Naive thymus-derived CD4-positive, alpha-beta T cell (primary cell): ENCODE measurements at places on chromosomes 5 and 9. TPM values are rescaled to one million over a fixed set of nuclear protein-coding genes. Genes with fewer than 3 reads are reported as not detected.

DNA sequence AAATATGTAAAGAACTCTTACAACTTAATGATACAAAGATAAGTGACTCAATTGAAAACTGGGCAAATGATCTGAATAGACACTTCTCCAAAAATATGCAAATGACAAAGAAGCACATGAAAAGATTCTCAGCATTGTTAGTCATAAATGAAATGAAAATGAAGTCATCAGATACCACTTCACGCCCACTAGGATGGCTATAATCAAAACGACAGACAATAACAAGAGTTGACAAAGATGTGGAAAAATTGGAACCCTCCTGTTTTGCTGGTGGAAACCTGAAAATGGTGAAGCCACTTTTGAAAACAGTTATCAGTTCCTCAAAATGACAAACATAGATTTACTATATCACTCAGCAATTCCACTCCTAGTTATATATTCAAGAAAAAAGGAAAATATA lies 7.9 kb upstream of the SYK start:
- no peak overlapping the region for H3K4me3 ChIP-seq
- no peaks in the 10 kb centered on the region for H3K4me1 ChIP-seq
- no peak overlapping the region for H3K27ac ChIP-seq
- no peaks in the 10 kb centered on the region for H3K36me3 ChIP-seq
- no peaks in the 10 kb centered on the region for H3K27me3 ChIP-seq

- H3K27me3 ChIP-seq, result no peaks in the 10 kb centered on the region
- no peak overlapping the region for H3K4me3 ChIP-seq
- peaks cover 11% of the 10 kb centered on the region for H3K4me1 ChIP-seq
- no peak overlapping the region for H3K27ac ChIP-seq
Observed at GRCh38 chr9:137631345-137632229, 12.8 kb downstream of the EHMT1 start.

DNA sequence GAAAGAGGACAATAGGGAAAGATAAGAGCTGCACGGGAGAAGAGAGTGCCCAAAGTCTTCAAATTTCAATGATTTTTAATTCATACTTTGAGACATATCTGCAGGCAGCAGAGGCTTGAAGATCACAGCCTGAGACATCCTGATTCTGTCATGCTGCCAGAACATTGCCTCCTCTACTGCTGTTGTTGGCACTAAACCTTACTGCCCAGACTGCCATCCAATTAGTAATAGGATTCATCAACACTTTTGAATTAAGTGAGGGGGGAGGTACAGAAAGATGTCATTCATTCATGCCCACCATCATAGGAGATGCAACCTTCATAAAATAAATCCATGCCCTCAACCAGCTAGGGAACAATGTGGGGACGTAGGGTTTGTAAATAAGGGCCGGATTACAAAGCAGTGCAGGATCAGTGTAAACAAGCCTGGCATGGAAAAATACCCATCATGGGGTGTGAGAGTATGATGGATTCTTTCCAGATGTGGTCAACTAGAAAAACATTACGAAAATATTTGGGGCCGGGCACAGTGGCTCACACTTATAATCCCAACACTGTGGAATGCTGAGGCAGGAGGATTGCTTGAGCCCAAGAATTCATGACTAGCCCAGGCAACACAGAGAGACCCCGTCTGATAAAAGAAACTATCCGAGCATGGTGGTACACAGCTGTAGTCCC lies 122.1 kb upstream of the DAPK1 start:
- DNase-seq, result no peak
- H3K36me3 ChIP-seq, result no peaks in the 10 kb centered on the region

DNA sequence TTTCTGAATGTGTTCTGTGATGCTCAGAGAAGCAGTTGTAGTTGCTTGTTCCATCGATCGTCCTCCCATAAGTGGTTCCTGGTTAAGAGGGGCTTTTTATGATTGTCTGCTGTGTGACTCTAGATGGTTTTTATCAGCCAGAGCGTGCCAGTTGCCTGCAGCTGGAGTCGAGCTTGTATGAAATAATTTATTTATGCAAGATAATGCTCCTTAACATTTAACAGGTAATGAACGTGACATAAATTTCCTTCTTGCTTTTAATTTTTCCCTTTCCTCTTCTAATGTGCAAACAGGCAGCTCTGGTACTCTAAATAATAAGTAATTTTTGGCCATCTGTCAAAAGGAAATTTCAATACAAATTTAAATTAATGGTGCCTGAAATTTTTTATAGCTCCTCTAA lies 84.4 kb downstream of the TLE4 start:
- no peak for DNase-seq
- H3K27me3 ChIP-seq, result no peaks in the 10 kb centered on the region
- H3K36me3 ChIP-seq, result peaks cover 10% of the 10 kb centered on the region
- H3K27ac ChIP-seq, result no peak overlapping the region
- no peak overlapping the region for H3K4me3 ChIP-seq

GRCh38 chr9:135085830-135086546 lies 1.5 kb upstream of the OLFM1 start:
- no peaks in the 10 kb centered on the region for H3K4me1 ChIP-seq
- DNase-seq, result no peak
- no peak overlapping the region for H3K27ac ChIP-seq
- no peaks in the 10 kb centered on the region for H3K27me3 ChIP-seq
- no peaks in the 10 kb centered on the region for H3K36me3 ChIP-seq

Gene CLK4
- total RNA-seq, result 35.5 and 38.0 TPM in 2 replicates

GRCh38 chr9:133405508-133406438 lies 12.0 kb downstream of the REXO4 start:
- H3K36me3 ChIP-seq, result peaks cover 4% of the 10 kb centered on the region
- no peaks in the 10 kb centered on the region for H3K4me1 ChIP-seq
- no peak overlapping the region for H3K4me3 ChIP-seq
- H3K27ac ChIP-seq, result no peak overlapping the region
- H3K27me3 ChIP-seq, result no peaks in the 10 kb centered on the region

Gene PAEP
- total RNA-seq, result not detected

- no peaks in the 10 kb centered on the region for H3K4me1 ChIP-seq
- no peak for DNase-seq
Observed at GRCh38 chr5:82045554-82046275, 73.9 kb downstream of the ATG10 start.

GRCh38 chr9:137218754-137219271 lies 3.2 kb downstream of the RNF208 start:
- H3K36me3 ChIP-seq, result no peaks in the 10 kb centered on the region
- no peak for DNase-seq
- no peak overlapping the region for H3K27ac ChIP-seq

DNA sequence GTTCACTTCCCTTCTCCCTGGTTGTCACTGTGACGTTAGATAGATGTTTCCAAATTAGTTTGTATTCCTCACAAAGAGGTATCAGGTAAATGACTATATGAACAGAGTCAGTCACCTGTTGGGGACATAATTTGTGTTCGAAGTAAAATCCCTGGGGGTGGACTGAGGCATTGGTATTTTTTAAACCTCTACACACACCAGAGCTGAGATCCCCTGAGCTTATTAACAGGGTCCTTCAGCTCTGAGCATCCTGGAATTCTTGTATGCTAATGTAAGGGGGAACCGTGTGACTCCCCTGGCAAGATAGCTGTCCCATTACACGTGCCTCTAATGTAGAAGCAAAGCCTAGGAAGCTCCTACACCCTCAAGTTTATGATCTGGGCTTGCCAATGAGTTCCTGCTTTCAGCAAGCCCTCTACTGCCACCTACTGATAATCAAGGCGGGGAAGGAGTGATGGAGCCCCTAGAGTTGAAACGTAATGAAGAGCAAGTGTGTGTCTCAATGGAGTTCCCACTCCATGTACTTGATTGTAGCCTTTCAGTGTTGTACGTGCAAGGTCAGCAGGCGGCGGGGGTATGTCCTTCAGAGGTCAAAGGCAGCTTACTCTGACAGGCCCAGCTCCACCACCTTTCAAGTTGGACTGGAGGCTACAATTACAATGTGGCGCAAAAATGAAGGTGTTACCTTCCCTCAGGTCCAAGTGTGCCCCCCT lies 14.4 kb downstream of the PRKACG start:
- H3K27ac ChIP-seq, result no peak overlapping the region
- peaks cover 15% of the 10 kb centered on the region for H3K4me1 ChIP-seq
- no peaks in the 10 kb centered on the region for H3K27me3 ChIP-seq
- no peak overlapping the region for H3K4me3 ChIP-seq
- no peaks in the 10 kb centered on the region for H3K36me3 ChIP-seq

- DNase-seq, result no peak
- H3K27me3 ChIP-seq, result no peaks in the 10 kb centered on the region
- no peak overlapping the region for H3K27ac ChIP-seq
Observed at GRCh38 chr5:119418606-119419100, 33.6 kb upstream of the HSD17B4 start.

GRCh38 chr5:172868436-172868923 lies 34.4 kb downstream of the ERGIC1 start:
- H3K27me3 ChIP-seq, result no peaks in the 10 kb centered on the region
- H3K4me3 ChIP-seq, result no peak overlapping the region
- H3K27ac ChIP-seq, result no peak overlapping the region
- no peaks in the 10 kb centered on the region for H3K4me1 ChIP-seq
- no peaks in the 10 kb centered on the region for H3K36me3 ChIP-seq

DNA sequence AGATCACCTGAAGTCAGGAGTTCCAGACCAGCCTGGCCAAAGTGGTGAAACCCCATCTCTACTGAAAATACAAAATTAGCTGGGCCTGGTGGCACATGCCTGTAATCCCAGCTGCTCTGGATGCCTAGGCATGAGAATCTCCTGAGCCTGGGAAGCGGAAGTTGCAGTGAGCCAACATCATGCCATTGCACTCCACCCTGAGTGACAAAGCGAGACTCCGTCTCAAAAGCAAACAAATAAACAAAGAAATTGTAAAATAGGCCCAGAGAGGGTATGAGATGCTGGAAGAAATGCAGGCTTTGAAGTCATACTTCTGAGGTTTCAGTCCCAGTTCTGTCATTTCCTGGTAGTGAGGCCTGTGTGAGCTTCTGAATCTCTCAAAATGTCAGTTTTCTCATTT lies 5.3 kb upstream of the ARHGEF37 start:
- H3K27ac ChIP-seq, result no peak overlapping the region
- no peaks in the 10 kb centered on the region for H3K36me3 ChIP-seq
- peak; percentile 47 for DNase-seq
- no peaks in the 10 kb centered on the region for H3K27me3 ChIP-seq
- no peaks in the 10 kb centered on the region for H3K4me1 ChIP-seq
- no peak overlapping the region for H3K4me3 ChIP-seq

GRCh38 chr5:75018805-75019587 lies 33.4 kb downstream of the GCNT4 start:
- no peaks in the 10 kb centered on the region for H3K36me3 ChIP-seq
- H3K27ac ChIP-seq, result no peak overlapping the region
- H3K4me3 ChIP-seq, result no peak overlapping the region
- peaks cover 7% of the 10 kb centered on the region for H3K4me1 ChIP-seq
- DNase-seq, result no peak

- no peaks in the 10 kb centered on the region for H3K27me3 ChIP-seq
- H3K27ac ChIP-seq, result no peak overlapping the region
- H3K36me3 ChIP-seq, result no peaks in the 10 kb centered on the region
- no peak overlapping the region for H3K4me3 ChIP-seq
- H3K4me1 ChIP-seq, result no peaks in the 10 kb centered on the region
- no peak for DNase-seq
Observed at GRCh38 chr5:13566871-13567339, 377.6 kb downstream of the DNAH5 start.

GRCh38 chr9:3495855-3496254 lies 29.9 kb downstream of the RFX3 start:
- H3K4me3 ChIP-seq, result no peak overlapping the region
- H3K4me1 ChIP-seq, result no peaks in the 10 kb centered on the region
- no peak for DNase-seq
- no peak overlapping the region for H3K27ac ChIP-seq

- H3K27me3 ChIP-seq, result no peaks in the 10 kb centered on the region
- H3K4me3 ChIP-seq, result no peak overlapping the region
- peaks cover 26% of the 10 kb centered on the region for H3K36me3 ChIP-seq
- H3K4me1 ChIP-seq, result no peaks in the 10 kb centered on the region
- no peak overlapping the region for H3K27ac ChIP-seq
- no peak for DNase-seq
Observed at GRCh38 chr9:33437898-33438297, 9.5 kb downstream of the AQP3 start.

DNA sequence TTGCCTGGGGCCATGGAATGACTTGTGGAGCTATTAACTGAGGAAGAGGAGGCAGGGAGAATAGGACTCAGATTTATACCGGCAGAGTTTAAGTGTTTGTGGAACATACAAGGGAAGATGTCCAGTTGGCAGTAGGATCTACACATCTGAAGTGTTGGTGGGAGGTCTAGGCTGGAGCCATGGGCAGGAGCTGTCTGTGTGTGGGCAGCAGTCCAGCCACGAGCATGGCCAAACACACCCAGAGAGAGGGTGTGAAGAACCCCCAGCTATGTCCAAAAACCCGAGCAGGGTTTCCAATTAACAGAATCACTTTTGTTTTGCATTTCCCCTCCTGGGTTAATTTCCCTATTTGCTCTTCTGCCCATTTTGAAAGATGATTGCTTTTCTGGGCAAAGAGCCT lies 393.7 kb downstream of the CDK5RAP2 start:
- H3K36me3 ChIP-seq, result no peaks in the 10 kb centered on the region
- no peak overlapping the region for H3K4me3 ChIP-seq

DNA sequence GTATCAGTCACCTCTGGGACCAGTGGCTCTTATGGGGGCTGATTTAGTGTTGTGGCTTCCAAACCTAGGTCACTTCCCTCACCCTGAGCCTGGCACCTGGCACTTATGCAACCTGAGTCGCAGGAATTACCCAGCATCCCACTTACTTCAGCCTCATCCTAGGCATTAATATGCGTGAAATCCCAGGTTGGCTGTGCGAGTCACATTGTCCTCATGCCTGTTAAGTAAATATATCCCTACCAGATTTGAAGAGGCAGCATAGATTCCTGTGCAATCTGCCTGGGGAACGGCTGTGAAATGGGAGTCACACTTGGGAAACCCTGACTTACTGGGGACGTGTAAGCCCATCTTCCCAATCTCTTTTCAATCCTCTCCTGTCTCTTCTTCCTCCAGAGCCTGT lies 42.7 kb upstream of the AKNA start:
- DNase-seq, result no peak
- no peak overlapping the region for H3K27ac ChIP-seq
- no peaks in the 10 kb centered on the region for H3K27me3 ChIP-seq
- no peaks in the 10 kb centered on the region for H3K4me1 ChIP-seq
- no peaks in the 10 kb centered on the region for H3K36me3 ChIP-seq
- no peak overlapping the region for H3K4me3 ChIP-seq

- no peaks in the 10 kb centered on the region for H3K4me1 ChIP-seq
- no peak for DNase-seq
Observed at GRCh38 chr9:99680191-99680590, 141.5 kb upstream of the NR4A3 start.

Gene PCDHGC5
- 0.13 TPM for total RNA-seq

DNA sequence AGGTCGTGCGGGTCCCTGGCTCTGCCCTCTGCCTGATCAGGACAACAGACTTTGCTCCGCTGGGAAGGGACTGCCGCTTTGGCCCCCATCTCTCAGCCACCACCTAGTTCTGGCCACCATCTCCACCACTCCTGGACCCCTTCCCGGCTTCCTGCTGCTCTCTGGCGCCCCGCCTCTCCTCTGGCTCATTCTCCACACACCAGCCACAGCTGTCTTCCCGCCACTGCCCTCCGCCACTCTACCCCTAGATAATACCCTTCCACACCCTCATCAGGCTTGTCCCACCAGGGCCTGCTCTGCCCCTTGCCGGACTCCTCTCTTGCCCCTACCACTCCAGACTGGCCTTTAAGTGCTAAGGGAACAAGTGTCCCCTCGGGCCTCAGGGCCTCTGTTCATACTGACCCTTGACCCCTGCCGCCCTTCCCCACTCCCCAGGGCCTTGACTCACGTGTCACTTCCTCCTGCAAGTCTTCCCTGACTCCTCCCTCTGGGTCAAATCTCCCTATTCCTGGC lies 3.0 kb upstream of the CDX1 start:
- no peak overlapping the region for H3K4me3 ChIP-seq
- no peak for DNase-seq
- no peaks in the 10 kb centered on the region for H3K36me3 ChIP-seq
- no peak overlapping the region for H3K27ac ChIP-seq
- no peaks in the 10 kb centered on the region for H3K27me3 ChIP-seq
- H3K4me1 ChIP-seq, result no peaks in the 10 kb centered on the region
